ENCODE measurements at places on chromosomes 3 and 15. TPM values are rescaled to one million over a fixed set of nuclear protein-coding genes. Genes with fewer than 3 reads are reported as not detected.

DNA sequence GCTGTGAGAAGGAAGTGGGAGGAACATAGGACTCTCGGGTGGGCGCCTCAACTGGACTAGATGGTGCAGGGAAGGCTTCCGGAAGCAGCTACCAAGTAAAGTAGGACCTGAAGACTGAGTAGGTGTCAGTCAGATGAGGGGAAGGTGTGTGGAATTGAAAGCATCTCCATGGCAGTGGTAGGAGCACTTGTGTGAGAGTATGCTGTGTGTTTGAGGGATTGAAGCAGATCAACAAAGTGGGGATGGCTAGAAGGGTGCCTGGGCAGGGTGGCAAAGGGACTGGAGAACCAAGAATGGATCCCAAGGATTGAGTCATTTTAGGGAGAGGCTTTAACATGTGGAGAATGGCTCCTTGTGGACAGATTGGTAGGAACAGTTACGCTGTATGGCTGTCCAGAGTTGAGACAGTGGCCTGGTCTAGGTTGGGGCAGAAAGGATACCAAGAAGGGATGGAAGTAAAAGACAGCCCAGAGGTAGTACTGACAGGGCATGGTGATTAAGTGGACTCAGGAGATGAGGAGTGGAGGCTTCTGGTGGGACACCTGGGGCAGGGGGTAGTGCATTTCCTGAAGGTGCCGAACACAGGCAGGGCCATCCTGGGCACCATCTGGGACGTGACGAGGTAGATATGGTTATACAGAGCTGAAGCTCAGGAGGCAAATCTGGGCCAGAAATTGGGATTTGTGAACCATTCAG lies 1.5 kb downstream of the UQCC5 start:
- no peak for DNase-seq

GRCh38 chr15:92914768-92915221 lies 14.7 kb downstream of the CHD2 start:
- DNase-seq = peak; percentile 75

DNA sequence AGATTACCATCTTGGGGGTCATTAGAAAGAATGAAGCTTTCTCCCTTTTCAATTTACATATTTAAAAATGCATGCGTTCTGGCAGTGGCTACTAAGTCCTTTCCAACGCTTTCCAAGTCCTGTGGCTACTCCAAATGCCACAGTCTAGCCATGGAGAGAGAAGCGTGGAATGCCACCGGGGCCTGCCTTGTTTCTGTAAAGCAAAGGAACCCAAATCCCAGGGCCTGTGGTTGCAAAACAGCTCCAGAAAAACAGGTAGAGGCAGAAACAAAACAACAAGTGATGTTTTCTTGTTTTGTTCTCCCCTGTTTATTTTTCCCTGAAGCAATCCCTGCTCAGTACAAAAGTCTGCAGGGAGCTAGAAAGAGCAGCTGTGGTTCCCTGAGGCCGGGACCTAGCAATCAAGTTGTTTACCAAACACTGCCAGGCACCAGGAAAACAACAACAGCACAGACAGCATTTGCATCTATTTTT lies 85.5 kb downstream of the FOXP1 start:
- DNase-seq = no peak

DNA sequence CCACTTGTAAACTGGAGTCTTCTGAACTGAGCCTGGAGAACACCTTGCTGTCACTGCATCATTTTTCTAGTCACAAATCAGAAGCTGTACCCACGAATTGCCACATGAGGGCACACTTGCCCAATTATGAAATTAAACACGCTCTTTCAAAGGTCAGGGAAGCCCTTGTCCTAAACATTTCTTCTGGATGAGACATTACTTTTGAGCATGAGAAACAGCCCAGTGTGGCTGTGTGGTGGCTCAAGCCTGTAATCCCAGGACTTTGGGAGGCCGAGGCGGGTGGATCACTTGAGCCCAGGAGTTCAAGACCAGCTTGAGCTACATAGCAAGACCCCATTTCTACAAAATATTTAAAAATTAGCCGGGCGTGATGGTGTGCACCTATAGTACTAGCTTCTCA lies 27.5 kb upstream of the CFAP161 start:
- DNase-seq = peak; percentile 28

DNA sequence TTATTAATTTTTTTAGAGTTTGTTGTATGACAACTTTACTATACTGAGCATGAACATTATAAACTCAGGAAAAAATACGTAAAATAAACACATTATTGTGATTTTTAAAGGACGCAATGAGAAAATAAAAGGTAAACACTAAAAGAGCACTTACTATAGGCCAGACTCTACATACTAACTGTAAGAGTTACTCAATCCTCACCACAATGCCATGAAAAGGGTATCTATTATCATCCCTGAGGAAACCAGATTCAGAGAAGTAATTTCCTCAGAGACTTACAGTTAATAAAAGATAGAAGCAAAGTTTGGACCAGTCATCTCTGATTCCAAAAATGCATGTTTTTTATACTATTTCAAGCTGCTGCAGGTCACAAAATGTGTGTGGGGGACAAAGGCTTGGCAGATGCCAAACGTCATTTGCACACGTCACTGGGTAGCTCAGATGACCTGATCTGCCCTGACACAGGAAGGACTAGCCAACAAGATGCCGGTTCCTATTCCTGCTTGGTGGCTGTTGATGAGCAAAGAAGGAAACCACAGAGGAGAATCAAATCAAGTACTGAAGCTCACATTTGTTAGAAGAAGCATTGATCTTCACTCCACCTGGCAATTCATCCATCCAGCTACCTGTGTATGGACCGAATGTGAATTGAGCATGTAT lies 42.3 kb downstream of the KLHL6 start:
- DNase-seq = peak; percentile 77

DNA sequence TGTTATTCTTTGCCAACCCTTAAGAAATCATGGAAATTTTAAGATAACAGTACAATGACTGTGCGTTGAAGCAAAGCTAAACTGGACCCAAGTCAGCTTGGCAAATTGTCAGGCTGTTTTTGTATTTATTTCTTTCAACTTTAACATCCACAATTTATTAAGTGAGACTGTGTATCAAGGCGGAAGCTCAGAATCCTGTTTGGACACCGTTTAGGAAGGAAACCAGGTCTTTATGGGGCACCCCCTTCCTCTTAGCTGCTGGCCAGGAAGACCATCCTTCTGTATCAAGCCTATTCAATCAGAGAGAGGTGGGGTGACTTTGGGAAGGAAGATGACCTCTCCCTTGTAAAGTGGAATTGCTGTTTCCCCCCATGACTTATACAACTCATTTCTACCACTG lies 166.0 kb downstream of the MCTP2 start:
- no peak for DNase-seq

DNA sequence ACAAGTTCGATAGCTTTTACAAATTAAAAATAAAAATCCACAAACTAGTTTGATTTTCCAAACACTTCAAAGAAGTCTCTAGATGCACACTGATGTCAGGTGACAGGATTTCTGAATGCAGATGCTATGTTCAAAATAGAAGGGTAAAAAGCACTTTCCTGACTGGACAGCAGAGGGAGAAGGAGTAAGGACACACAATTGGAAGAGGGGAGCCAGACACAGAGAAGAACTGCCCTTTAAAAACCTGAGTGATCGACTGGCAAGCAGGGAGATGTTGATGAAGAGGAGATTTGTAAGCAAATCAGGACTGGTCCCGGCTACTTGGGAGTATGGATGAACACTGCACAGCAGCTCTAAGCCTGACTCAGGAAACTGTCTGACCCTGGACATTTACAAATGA lies 612.8 kb downstream of the MAGI1 start:
- DNase-seq = no peak

DNA sequence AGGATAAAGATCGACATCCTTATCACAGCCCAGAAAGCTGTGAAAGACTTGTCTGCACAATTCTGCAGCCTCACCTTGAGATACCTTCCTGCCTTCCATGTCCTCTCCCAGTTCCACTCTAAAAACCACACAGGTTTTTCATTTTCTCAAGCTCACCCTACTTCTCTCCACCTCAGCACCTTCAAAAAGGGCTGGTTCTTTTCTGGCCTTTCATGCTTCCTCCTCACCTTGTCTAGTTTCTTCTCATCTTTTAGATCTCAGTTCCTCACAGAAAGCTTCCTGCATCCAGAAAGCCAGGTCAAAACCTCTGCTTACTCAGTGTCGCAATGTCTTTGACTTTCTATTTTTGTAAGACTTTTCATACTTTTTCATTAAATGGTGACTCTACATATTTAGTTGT lies 140.2 kb upstream of the STT3B start:
- no peak for DNase-seq

- DNase-seq = no peak
Measured at GRCh38 chr15:37041042-37041441, 59.3 kb downstream of the MEIS2 start.

- DNase-seq = no peak
Measured at GRCh38 chr3:179166561-179167201, 18.5 kb downstream of the PIK3CA start.

- no peak for DNase-seq
Measured at GRCh38 chr3:38149708-38150107, 11.2 kb downstream of the MYD88 start.

DNA sequence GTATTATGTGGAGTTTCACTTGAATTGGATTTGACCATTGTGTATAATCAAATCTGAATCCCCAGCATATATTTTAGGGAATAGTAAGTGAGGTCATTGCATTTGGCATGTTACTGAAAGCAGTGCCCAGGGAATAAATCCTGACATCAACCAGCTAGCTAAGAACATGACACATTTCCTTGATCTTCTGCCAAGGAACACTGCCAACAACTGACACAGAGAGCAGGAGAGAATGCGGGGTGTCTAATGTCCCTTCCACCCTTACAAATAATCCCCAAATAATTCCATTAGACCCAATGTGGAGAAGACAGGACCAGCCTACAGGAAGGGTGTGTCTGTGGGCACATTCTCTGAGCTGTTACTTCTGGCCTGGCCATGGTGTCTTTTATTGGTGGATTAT lies 30.6 kb upstream of the UBE3A start:
- DNase-seq = no peak

DNA sequence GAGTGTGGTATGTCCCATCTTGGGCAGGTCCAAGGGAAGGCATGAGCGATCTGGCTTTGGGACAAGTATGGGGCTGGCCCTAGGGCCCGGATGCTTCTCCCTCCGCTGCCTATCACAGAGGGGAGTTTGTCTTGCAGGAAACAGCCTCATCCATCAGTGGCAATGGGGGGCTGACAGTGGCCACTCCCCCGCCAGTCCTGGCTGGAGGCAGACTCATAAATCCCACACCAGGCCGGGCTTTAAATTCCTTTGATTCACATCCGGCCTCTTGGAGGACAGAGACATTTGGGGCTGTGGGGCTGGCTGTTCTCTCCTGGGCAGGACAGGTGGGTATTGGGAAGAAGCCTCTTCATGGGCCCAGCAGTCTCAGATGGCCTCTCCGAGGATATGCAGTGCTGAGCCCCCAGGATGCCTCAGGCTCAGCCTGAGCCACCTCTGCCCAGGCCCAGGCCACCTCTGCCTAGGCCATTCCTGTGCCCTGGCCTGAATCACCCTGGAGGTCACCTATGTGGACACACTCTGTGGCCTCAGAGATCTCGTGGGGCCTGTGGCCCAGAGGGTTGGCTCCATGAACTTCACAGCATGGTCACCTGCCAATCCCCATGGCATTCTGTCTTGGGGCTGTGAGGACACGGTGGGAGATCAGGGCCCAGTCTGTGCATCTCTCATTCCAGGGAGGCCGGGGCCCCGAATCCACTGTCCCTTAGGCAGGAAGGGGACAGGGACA lies 84.2 kb upstream of the GOLGA6L4 start:
- no peak for DNase-seq

- DNase-seq = no peak
Measured at GRCh38 chr15:44697014-44697413, 14.1 kb downstream of the PATL2 start.

- no peak for DNase-seq
Measured at GRCh38 chr3:139187648-139188047, 143.0 kb upstream of the PRR23C start.

DNA sequence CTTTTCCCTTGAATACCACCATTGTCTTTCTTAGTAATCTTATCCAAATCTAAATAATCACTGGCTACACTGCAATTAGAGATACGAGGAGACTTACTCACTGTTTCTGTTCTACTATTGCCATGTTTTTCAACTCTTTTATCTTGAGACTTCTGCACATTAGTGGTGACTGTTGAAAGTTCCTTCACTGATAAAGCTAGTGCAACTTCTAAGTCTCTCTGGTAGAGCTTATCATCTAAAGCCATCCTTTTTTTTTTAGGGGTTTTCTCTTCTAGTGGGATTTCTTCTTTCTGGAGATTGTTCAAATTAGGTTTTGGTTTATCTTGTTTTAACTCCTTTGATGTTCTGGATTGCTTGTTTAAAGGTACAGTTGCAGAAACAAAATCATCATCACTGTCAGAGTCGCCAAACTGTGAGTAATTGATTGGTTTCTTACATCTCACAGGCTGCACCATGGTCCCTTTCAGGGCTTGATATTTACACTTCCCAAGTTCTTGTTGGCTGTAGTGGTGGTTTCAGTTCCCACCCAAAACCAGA lies 37.7 kb downstream of the NCK1 start:
- DNase-seq = no peak

DNA sequence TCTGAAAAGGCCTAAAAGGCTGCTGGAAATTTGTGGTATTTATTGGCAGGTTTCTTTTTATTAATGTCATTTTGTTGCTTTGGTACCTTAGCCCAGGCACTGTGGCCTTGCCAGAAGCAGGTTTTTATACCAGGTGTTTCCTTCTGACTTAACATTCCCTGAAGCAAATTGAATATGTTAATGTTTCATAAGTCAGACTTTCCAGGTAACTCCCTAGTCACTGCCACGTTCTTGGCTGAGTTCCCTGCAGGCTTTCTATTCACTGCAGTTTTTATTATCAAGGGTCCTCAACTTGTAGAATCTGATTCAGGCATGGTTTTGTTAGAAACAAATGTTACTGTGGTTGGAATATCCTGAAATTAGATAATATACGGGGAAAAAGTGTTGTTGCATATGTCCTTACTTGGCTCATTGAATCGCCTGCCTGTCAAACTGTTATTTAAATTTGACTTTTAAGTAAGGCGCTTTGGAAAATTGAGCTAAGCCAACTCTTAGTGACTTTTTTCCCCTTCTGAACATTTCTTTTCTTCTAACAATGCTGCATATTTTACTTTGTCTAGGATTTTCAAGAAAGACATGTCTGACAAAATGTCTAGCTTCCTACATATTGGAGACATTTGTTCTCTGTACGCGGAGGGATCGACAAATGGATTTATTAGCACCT lies 22.9 kb downstream of the ITPR1 start:
- no peak for DNase-seq

- DNase-seq = no peak
Measured at GRCh38 chr3:53167418-53168174, 6.6 kb downstream of the PRKCD start.

CELSR3 gene
- total RNA-seq = 19.3 TPM

MME gene
- total RNA-seq = 0.04 TPM

IGSF10 gene
- not detected for total RNA-seq

LYSMD2 gene
- 25.1 TPM for total RNA-seq

CPN2 gene
- not detected for total RNA-seq

IQGAP1 gene
- total RNA-seq = 173 TPM

IL1RAP gene
- total RNA-seq = 11.5 TPM

CCDC12 gene
- 59.8 TPM for total RNA-seq

IMPG2 gene
- 0.11 TPM for total RNA-seq

Measured in CD8-positive, alpha-beta memory T cell (primary cell).